Stimulated activated CD8-positive, alpha-beta memory T cell treated with anti-CD3 and anti-CD28 coated beads, Interleukin-2, amount 100 ng/mL, for 48 hours (primary cell): ENCODE measurements at places on chromosomes 7 and 10.

- DNase-seq, result no peak
Observed at GRCh38 chr10:11838298-11838852, 15.2 kb downstream of the PROSER2 start.

DNA sequence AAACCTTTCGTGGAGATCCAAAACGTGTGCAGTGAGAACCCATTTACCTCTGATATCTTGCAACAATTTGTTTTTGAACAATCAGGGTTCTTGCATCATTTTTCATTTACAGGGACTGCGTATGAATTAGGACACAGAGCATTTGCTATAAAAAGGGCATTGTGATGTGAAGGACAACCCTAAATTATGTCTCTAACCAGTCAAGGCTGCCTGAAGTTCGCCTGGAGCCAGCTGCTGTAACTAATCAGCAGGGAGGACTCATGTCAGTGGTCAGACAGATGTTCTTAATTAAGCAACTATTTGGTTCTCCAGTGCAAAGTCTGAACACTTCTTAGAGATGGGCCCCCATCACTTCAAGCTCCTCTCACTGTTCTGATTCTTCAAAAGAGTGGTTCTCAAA is 674.8 kb downstream of the KCNMA1 start:
- no peak for DNase-seq

DNA sequence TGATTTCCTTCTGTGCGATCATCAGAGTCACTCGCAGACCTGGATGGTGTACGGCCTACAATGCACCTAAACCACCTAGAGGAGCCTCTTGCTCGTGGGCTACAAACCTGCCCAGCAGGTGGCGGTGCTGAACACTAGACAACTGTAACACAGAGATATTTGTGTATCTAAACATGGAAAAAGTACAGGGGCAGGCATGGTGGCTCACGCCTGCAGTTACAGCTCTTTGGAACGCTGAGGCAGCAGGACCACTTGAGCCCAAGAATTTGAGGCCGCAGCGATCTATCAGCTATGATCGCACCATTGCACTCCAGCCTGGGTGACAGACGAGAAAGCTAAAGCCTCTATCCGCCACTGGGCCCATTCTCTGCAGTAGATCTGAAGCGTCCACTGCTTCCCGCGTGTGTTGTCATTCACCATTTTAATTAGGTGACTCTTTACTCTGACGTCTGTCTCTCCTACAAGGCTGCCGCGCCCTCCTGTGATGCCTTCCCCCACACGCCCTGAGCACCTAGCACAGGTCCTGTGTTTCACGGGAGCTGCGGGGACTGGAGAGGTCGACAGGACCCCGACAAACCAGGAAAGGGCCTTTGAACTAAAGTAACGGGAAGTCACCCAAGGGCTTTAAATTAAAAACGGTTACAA is 774 bp downstream of the TUBGCP2 start:
- DNase-seq, result peak; percentile 72

- no peak for DNase-seq
Observed at GRCh38 chr10:91569522-91569921, 63.3 kb downstream of the PPP1R3C start.

- no peak for DNase-seq
Observed at GRCh38 chr10:88838766-88839350, 12.8 kb downstream of the ANKRD22 start.

GRCh38 chr10:74213571-74214162 is 62.6 kb downstream of the ADK start:
- DNase-seq, result peak; percentile 10

GRCh38 chr10:108167766-108168165 is 1003.3 kb upstream of the SORCS1 start:
- no peak for DNase-seq

GRCh38 chr7:124089621-124090020 is 56.8 kb upstream of the TMEM229A start:
- no peak for DNase-seq

DNA sequence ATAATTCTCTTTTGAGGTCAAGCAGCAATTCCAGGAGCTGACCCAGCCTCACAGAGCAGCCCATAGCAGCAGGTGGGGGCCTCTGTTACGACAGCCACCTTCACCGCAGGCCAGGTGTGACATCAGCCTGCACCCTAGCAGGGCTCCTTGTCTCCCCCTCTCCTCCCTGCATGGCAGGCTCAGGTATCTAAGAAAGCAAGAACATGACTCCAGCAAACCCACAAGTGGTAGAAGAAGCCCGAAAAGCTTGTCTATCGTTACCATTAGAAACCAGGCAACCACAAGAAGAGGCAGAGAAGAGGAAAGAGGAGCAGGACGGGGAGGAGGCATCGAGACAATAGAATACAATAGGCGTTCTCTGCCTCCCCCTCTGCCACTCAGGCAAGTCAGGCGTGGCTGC is 104.0 kb upstream of the PRR15 start:
- DNase-seq, result no peak

GRCh38 chr7:131040467-131040932 is 287.2 kb upstream of the MKLN1 start:
- no peak for DNase-seq

DNA sequence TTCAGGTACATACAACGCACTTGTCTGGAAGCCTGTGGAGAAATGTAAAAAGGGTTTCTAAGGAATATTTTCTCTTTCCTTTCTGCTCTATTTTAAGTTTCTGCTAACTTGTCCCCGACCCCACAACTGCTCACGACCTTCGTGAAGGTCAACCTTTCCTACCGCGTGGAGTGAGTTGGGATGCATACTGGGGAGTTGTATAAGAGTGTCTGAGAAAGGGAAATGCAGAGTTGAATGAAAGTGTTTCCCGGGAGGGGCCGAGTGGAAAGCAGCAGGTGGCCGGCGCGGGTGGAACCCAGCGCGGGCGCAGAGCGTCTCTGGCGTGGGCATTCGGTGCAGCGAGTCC is 17.9 kb upstream of the ACBD5 start:
- no peak for DNase-seq

DNA sequence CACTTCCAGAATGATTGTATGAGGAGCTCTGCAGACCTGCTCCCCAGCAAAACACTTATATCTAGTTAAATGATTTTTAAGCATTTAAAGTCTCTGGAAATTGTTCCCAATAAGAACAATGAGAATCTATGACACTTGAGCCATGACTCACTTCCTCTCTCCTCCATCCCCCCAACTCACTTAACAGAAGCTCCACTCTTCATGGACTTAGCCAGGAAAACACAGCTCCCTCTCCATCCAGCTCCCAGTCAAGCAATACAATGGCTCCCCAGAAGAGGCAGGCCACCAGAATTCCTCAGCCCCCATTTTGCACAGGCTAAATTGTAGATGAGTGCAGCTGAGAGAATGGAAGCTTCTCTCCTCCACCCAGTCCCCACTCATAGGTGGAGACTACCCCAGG is 27.0 kb downstream of the AOC1 start:
- DNase-seq, result no peak

DNA sequence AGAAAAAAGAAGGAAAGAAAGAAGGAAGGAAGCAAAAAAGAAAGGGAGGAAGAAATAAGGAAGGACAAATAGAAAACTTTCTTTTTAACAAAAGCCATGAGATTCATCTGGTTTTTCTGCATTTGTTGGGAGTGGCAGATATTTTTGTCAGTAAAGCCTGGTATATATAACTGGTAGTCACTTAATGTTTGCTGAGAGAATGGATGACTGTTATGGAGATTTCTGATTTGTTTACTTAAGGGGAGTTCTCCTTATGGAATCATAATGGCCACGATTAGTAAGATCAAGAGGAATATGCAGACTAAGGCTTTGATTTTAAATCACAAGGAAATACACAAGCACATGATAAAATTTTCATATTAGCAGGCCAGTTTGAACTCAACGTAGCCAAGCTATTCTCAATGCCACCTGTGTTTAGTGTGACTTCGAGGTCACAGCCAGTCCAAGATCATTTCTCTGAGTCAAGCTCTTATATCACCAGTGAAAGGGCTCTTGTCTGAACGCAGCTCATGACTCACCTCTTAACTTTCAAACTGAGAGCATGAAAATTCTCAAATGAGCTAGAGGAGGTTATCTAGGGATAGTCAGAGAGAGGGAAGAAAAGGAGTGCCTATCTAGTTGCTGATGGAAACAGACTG is 445.1 kb upstream of the ZMIZ1 start:
- DNase-seq, result no peak

- peak; percentile 7 for DNase-seq
Observed at GRCh38 chr7:39453743-39454355, 112.4 kb upstream of the YAE1 start.

- no peak for DNase-seq
Observed at GRCh38 chr7:112887337-112887736, 97.1 kb upstream of the TMEM168 start.

DNA sequence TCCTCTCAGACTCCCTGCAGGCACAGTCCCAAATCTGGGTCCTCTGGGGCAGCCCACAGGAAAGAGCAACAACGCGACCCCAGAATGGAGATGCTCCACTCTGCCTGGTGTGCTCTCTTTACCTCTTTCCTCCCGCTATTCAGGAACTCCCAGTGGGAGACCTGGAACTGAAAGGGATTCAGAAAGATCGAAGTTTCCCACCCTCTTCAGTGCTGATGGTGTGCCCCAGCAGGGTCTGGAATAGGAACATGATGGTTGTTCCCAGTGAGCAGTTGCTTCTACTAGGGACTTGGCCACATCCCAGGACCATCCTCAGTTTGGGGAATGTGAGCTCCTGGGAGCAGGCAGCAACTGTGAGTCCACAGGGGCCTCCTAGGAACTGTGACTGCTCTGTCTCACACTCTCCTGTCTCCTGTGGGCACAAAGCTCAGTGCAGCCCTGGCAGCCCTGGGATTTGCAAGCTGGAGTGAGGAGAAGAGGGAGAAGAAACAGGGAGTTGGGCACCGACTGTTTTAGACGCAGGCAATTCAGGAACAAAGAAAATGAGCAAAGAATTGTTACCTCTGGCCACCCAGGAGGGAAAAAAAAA is 17.9 kb downstream of the OR6V1 start:
- DNase-seq, result no peak
